ENCODE measurements at places on chromosomes 3 and 15.

DNA sequence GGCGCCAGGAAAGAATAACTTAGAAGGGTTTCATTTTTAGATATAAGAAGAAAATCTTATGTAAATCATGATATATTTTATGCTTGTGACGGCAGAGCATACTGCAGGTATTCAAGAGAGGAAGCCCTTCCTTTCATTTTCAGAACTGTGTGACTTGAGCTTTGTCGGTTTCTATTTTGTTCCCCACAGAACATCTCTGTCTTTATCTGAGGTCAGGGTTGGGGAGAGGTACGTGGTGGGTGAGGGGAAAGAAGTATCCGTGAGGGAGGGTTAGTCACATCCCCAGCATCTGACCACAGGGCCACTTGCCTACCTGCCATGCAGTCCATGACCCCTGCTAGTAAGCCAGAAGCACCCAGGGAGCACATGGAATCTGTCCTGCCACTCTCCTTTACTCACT lies 126.5 kb downstream of the DGKG start:
- DNase-seq, result no peak

GRCh38 chr3:50241713-50242380 lies 5.8 kb downstream of the GNAI2 start:
- no peak for DNase-seq

- peak; percentile 47 for DNase-seq
These were observed 3.7 kb upstream of the CPA3 start for GRCh38 chr3:148861277-148861869.

- peak; percentile 49 for DNase-seq
These were observed 93.9 kb downstream of the RBPMS2 start for GRCh38 chr15:64681424-64682024.

GRCh38 chr15:36406366-36406765 lies 173.1 kb upstream of the CDIN1 start:
- DNase-seq, result no peak
